ENCODE measurements at places on chromosomes 2 and 18.

- H3K4me3 ChIP-seq: no peak overlapping the region
- no peaks in the 10 kb centered on the region for H3K4me1 ChIP-seq
- H3K36me3 ChIP-seq: peaks cover 40% of the 10 kb centered on the region
- no peak for DNase-seq
- no peaks in the 10 kb centered on the region for H3K27me3 ChIP-seq
- H3K27ac ChIP-seq: no peak overlapping the region
Measured at GRCh38 chr2:231810905-231811304, 24.7 kb downstream of the COPS7B start.

DNA sequence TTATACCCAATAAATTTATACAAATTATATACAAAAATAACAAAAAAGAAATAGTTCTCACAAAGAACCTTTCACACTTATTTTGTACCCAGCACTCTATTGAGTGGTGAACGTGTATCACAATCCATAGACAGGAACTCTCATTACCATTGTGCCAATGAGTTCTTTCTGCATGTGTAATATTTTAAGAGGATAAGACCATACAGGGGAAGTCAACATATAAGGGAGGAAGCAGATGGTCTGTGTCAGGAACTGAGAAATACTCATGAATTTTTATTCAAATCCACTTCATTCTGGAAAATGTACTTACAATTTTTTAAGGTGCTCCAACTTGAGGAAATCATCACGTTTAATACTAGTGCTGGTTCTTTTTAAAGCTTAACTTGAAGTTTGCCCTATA is 27.1 kb upstream of the ELOA2 start:
- H3K27ac ChIP-seq: no peak overlapping the region
- no peak overlapping the region for H3K4me3 ChIP-seq
- no peak for DNase-seq
- no peaks in the 10 kb centered on the region for H3K36me3 ChIP-seq

- no peak for DNase-seq
- H3K4me1 ChIP-seq: no peaks in the 10 kb centered on the region
- H3K27me3 ChIP-seq: no peaks in the 10 kb centered on the region
Measured at GRCh38 chr2:203225423-203226039, 13.3 kb upstream of the CYP20A1 start.

DNA sequence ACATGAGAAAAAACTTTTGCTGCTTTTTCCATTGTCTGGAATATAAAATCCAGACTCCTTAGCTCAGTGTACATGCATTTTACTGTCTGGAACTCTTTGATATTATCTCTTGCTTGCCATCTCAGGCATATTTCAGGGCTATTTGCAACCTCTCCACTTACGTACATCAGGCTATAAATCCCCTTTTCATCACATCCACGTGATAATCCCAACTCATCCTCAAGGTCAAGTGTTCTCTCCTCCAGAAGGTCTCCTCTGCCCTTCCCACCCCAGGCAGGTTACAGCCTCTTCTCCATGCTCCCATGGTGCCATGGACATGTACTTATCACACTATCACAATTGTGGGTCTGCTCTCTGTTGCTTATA is 202.5 kb upstream of the RBMS1 start:
- peaks cover 2% of the 10 kb centered on the region for H3K27me3 ChIP-seq
- no peak for DNase-seq
- H3K36me3 ChIP-seq: no peaks in the 10 kb centered on the region

GRCh38 chr2:174389542-174389941 is 6.0 kb upstream of the SCRN3 start:
- H3K27ac ChIP-seq: peak overlapping the region; percentile 31
- no peak for DNase-seq
- H3K27me3 ChIP-seq: no peaks in the 10 kb centered on the region

- H3K36me3 ChIP-seq: no peaks in the 10 kb centered on the region
- H3K4me3 ChIP-seq: no peak overlapping the region
- H3K27me3 ChIP-seq: peaks cover 8% of the 10 kb centered on the region
- no peaks in the 10 kb centered on the region for H3K4me1 ChIP-seq
Measured at GRCh38 chr2:63712748-63713147, 124.0 kb downstream of the MDH1 start.

DNA sequence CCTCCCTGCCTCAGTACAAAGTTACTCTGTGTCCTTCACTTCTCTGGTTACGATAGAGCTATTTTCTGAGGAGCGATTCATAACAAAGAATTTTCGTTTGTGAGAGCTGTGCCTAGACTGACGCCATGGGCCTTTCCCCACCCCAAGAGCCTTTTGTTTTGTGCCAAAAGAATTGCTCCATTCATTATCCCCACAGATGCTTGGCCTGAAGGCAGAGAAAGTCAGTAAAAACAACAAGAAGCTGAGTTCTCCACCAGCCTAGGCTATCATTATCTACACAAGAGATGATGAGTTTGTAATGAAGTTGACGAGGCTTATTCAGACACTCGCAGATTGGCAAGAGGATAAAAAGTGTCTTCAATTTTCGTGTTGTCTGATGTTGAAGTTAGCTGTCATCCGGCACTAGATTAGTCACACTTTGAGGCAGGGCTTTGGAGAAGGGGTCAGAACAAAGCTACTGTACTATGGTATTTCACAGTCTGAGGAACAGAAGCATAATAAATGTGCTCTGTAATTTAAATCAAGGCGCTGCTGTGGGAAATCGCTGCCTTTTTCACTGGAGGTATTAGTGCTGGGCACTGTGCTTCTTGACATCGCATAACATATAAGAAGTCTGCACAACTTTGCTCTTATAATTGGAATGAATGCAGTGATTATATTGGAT is 278.4 kb upstream of the FIGN start:
- no peak overlapping the region for H3K27ac ChIP-seq
- no peaks in the 10 kb centered on the region for H3K27me3 ChIP-seq
- no peaks in the 10 kb centered on the region for H3K36me3 ChIP-seq
- no peak overlapping the region for H3K4me3 ChIP-seq

DNA sequence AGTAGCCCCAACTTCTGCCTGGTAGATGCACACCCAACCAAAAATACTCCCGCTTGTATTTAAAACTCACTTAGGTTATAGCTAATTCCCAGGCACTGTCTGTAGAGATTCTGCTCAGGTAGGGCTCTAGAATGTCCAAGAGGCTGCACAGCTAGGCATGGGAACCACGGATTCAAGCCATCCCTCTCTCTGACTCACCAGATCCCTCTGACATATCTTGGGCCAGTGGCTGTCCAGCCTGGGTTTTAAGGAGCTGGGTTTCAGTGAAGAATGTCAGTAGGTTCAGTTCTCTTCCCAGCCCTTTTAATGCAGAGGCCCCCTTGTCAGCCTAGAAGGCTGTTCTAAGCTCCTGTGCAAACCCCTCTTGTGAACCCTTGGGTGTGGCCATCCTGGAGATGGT is 15.9 kb upstream of the IL1R1 start:
- no peak overlapping the region for H3K4me3 ChIP-seq
- DNase-seq: no peak
- no peak overlapping the region for H3K27ac ChIP-seq
- H3K36me3 ChIP-seq: peaks cover 4% of the 10 kb centered on the region

GRCh38 chr18:79991494-79991893 is 3.1 kb upstream of the TXNL4A start:
- no peak overlapping the region for H3K4me3 ChIP-seq
- peaks cover 6% of the 10 kb centered on the region for H3K4me1 ChIP-seq
- DNase-seq: no peak
- H3K27ac ChIP-seq: no peak overlapping the region

DNA sequence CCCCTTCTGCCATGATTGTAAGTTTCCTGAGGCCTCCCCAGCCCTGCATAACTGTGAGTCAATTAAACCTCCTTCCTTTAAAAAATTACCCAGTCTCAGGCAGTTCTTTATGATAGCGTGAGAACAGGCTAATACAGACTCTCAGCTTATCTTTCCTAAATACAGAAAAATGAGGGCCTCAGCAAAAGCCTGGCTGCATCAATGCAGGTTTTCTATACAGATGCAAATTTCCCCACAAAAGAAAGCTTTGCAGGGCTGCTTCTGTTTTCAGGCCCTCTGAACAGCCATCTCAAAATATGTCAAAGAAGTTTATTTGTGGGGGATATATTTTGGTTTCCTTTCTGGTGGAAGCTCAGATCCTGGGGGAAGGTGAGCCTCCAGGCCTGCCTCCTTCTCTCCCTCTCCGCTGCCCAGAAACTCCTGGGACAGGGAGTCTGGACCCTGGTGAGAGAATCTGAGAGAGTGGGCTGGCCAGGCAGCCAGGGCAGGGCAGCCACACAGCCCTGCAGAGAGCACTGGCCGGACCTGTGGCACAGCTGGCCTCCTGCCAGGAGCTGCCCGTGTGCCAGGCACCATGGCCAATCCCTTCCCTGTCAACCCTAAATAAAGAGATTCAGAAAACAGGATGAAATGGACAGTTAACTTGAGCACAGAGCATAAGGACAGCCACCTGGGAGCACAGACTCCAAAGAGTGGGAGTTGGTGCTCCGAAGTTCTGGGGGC is 21.6 kb upstream of the AGXT start:
- H3K27me3 ChIP-seq: peaks cover 15% of the 10 kb centered on the region
- H3K27ac ChIP-seq: no peak overlapping the region
- DNase-seq: no peak
- no peaks in the 10 kb centered on the region for H3K36me3 ChIP-seq

GRCh38 chr2:219271021-219271420 is 8.1 kb upstream of the DNAJB2 start:
- H3K36me3 ChIP-seq: peaks cover 11% of the 10 kb centered on the region
- H3K4me1 ChIP-seq: peaks cover 24% of the 10 kb centered on the region
- no peak overlapping the region for H3K27ac ChIP-seq
- H3K27me3 ChIP-seq: no peaks in the 10 kb centered on the region

- peak overlapping the region; percentile 81 for H3K4me3 ChIP-seq
- DNase-seq: peak; percentile 25
- peaks cover 33% of the 10 kb centered on the region for H3K4me1 ChIP-seq
- peak overlapping the region; percentile 88 for H3K27ac ChIP-seq
- no peaks in the 10 kb centered on the region for H3K36me3 ChIP-seq
Measured at GRCh38 chr2:70104231-70105111, 17.2 kb downstream of the PCBP1 start.

DNA sequence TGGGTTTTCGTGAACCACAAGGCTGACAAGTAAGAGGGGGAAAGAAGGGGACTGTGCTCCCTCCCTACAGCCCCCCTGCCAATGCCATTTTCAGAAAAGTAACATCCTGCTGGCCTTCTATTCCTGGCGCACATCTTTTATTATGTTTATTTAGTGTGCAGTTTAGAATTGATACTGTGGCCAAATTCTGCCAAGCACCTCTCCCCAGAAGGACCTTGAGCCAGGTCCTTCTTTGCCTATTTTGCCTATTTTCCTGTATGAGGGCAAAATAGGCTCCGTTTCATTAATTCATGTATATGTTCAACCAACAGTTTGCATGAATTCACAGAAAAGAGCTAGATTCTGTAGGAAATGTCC is 136.0 kb downstream of the MYO3B start:
- H3K27ac ChIP-seq: no peak overlapping the region
- no peak for DNase-seq
- no peaks in the 10 kb centered on the region for H3K4me1 ChIP-seq
- H3K36me3 ChIP-seq: no peaks in the 10 kb centered on the region

GRCh38 chr2:109018452-109018851 is 29.4 kb upstream of the EDAR start:
- no peaks in the 10 kb centered on the region for H3K4me1 ChIP-seq
- DNase-seq: no peak
- no peaks in the 10 kb centered on the region for H3K36me3 ChIP-seq

DNA sequence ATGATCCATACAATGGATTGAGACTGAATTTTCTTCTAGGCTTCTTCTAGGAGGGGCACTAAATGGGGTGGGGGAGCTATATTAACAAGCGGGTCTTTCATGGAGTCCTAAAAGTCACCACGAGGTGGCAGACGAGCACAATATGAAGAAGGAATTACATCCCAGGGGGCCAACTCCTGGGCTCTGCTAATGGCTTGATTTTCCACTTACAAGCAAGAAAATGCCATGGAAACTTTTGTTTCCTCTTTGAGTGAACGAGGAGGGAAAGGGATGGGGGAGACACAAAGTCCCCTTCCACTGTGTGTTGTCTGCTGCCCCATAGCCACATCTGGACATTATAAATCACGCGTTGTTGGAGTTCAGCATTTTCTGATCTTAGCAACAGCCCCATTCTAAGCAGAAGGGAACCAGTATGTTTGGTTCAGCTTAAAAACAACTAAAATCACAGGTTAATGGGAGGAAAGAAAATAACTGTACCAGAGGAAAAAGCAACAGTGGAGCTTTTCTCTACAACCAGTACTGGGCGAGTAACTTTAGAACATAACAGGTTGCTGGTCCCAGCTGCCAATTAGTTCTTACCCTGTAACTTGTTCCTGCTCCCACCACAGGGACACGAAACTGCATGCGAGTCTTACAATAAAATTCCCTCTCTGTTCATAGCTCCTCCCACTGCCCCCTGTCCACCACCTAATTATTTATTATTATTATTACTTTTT is 285.0 kb upstream of the PARD3B start:
- no peak overlapping the region for H3K4me3 ChIP-seq
- no peaks in the 10 kb centered on the region for H3K4me1 ChIP-seq
- H3K27me3 ChIP-seq: peaks cover 5% of the 10 kb centered on the region
- no peak overlapping the region for H3K27ac ChIP-seq

DNA sequence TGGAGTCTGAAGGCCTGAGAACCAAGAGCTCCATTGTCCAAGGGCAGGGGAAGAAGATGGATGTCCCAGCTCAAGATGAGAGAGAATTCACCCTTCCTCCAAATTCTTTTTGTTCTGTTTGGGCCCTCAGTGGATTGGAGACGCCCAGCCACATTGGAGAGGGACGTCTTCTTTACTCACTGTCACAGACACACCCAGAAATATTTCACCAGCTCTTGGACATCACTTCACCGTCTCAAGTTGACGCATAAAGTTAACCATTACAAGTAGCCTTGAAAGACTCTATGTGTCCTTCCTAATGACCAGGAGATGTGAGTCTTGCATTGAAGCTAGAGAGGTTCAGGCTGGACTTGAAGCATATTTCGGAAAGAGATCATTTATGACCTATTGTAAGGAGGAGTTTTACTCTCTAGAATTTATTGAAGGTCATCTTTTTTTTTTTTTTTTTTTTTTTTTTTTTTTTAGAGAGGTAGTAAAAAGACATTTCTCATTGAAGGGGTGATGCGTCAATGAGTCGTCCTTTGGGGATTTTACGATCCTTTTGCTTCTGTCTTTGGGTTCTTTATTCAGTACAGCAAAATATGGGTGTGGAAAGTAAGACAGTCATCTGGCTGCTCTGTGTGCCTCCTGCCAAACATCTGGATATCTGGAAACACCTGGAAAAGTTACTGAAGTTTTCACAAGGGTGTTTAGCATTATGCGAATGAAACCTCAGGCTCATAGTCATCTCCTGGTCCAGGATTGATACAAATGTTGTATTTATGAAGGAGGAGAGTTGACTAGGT is 118.1 kb downstream of the PRPF40A start:
- no peak for DNase-seq
- H3K36me3 ChIP-seq: no peaks in the 10 kb centered on the region
- H3K4me3 ChIP-seq: no peak overlapping the region
- H3K4me1 ChIP-seq: peaks cover 5% of the 10 kb centered on the region
- no peaks in the 10 kb centered on the region for H3K27me3 ChIP-seq

- no peak for DNase-seq
- no peak overlapping the region for H3K4me3 ChIP-seq
- H3K27ac ChIP-seq: no peak overlapping the region
- H3K27me3 ChIP-seq: no peaks in the 10 kb centered on the region
Measured at GRCh38 chr2:234451852-234452625, 44.8 kb downstream of the ARL4C start.

GRCh38 chr18:63147973-63148372 is 171.6 kb downstream of the BCL2 start:
- H3K4me3 ChIP-seq: no peak overlapping the region
- no peak for DNase-seq
- H3K27ac ChIP-seq: no peak overlapping the region

All from memory B cell (primary cell).